ENCODE measurements at places on chromosomes 5 and 9. TPM values are rescaled to one million over a fixed set of nuclear protein-coding genes. Genes with fewer than 3 reads are reported as not detected.
A peak's percentile ranks its signal among the peaks of the same experiment; 100 is the strongest.

Gene SLC6A7
- polyA plus RNA-seq = not detected

- H3K4me1 ChIP-seq = no peaks in the 10 kb centered on the region
- H3K36me3 ChIP-seq = peaks cover 14% of the 10 kb centered on the region
- DNase-seq = no peak
- H3K27me3 ChIP-seq = no peaks in the 10 kb centered on the region
- no peak overlapping the region for H3K27ac ChIP-seq
Observed at GRCh38 chr9:112408275-112408674, 28.4 kb downstream of the HSDL2 start.

Gene ARL14EPL
- polyA plus RNA-seq = not detected

Gene CHD1
- 10.1 TPM for polyA plus RNA-seq

DNA sequence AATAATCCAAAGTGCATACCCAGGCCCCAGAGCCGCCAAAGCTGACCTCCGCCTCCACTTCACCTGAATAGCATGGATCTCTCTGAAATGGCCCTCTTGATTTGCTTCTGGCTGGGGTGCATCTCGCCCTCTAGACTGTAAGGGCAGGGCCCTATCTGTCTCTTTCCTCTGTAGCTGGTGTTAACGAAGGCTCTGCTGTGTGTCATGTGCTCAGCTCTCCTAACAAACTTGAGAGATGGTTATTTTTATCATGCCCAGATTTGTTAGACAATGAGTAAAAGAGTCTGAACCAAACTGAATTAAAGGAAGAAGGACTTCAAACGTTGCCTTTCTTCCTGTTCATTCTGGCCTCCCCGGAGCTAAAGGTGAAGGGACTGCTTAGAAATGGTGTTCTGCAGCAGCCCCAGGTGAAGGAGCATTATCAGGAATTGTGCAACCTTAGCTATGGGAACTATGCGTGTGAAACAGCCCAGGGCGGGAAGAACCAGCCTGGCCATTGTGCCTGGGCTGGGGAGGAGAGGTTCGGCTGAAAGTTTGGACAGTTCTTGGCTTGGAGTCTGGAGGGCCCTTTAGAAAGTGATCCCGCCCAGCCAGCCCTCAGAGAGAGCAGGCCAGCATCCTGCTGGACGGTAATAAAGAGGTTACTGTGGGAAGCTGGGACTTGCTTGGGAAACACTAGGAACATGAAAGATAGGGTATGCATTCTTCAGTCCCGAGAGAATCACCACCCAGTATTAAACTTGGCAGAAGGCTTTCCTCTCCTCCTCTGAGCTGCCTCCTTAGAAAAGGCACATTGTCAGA is 73.5 kb downstream of the WWC1 start:
- no peaks in the 10 kb centered on the region for H3K4me1 ChIP-seq
- H3K36me3 ChIP-seq = no peaks in the 10 kb centered on the region
- no peak overlapping the region for H3K4me3 ChIP-seq
- no peak overlapping the region for H3K27ac ChIP-seq
- no peak for DNase-seq

GRCh38 chr5:133147815-133148567 is 96.2 kb downstream of the HSPA4 start:
- no peak overlapping the region for H3K4me3 ChIP-seq
- peaks cover 8% of the 10 kb centered on the region for H3K27me3 ChIP-seq
- H3K36me3 ChIP-seq = peaks cover 17% of the 10 kb centered on the region
- no peaks in the 10 kb centered on the region for H3K4me1 ChIP-seq
- H3K27ac ChIP-seq = peak overlapping the region; percentile 9
- DNase-seq = no peak

Gene ZNF454
- 0.40 TPM for polyA plus RNA-seq

DNA sequence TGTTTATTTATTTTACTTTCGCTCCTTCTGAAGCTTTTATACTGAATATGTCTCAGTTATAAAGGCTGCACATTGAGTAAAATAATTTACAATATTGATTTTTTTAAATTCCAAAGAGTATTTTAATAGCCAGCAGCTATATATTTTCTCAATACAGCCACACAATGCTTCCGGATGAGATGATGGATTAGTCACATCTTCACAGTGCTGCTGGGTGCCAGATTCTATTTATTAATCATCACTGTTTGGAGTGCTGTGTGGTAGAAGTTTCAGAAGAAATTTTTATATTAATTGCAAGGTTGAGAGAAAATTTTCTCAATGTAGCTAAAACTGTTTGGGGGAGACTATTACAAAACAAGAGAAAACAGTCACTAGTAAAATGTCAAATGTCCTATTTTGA is 989.8 kb downstream of the TLE4 start:
- DNase-seq = no peak
- no peak overlapping the region for H3K4me3 ChIP-seq
- no peaks in the 10 kb centered on the region for H3K27me3 ChIP-seq
- no peaks in the 10 kb centered on the region for H3K4me1 ChIP-seq

Gene MYOZ3
- polyA plus RNA-seq = 0.11 TPM

Gene CKS2
- polyA plus RNA-seq = 30.2 TPM

DNA sequence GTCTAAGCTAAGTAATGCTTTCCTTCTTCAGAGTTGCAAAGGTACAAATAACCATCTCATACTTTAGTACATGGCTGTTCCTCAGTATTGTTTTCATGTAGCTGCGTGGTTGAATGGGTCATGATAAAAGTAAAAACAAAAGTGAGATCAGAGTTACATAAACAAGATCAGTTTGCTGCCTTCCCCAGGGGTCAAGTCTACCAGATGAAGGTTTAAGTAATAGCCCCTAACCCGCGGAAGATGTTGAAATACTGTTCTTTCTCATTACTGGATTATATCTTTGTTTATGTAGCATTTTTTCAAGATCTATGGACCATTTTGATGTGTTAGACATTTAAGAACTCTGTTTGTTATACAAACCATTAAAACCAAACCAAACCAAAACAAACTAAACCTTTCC is 34.1 kb upstream of the ARRDC3 start:
- no peaks in the 10 kb centered on the region for H3K27me3 ChIP-seq
- H3K4me3 ChIP-seq = no peak overlapping the region
- H3K36me3 ChIP-seq = no peaks in the 10 kb centered on the region

DNA sequence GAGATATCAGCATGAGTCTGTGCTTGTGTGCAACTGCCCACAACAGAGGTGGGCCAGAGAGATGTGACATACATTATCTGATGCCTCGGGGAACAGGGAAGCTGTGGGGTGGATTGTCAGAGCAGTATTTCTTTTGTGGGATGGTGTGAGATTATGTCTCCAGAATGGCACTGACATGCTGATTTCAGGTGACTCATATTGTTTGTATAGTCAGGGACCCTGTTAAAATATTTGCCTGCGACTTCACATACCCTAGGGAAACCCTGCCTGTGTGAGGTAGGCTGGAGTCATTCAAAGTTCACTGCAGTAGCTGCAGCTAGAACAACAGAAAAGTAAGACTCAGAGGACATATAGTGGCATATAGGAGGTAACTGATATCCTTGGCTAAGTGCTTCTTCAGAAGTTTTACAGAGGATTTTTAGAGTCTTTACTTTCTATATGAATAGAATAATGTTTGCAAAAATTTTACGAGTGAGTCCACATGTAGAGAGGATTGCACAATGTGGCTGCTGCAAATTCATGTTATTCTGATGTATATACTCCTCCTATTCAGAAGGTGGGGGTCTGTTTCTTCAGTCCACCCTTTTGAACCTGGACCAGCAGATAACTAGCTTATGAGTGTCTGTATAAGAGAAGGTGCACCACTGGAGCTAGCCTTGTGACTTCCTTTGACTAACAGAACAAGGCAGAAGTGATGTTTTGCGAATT is 89.3 kb downstream of the MACIR start:
- H3K36me3 ChIP-seq = no peaks in the 10 kb centered on the region
- no peak overlapping the region for H3K4me3 ChIP-seq
- H3K27me3 ChIP-seq = peaks cover 24% of the 10 kb centered on the region

Gene GFI1B
- 1.4 TPM for polyA plus RNA-seq

DNA sequence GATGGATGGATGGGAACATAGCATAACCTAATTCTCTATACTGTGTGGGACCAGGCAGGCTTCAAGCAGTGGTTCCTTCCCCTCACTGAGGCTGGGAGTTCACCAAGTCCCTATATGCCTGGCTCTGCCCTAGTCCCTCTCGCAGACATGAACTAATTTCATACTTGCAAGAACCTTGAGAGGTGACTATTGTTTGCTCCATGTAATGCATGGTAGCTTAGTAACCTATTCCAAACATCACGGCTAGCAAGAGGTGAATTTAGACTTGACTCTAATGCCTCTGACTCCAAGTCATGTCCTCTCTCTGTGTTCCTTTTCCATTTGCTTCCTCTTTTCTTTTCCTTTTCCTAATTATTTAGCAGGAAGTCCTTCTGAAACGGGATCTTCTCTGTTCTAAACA is 25.9 kb upstream of the ERMP1 start:
- DNase-seq = no peak
- H3K27me3 ChIP-seq = no peaks in the 10 kb centered on the region
- no peaks in the 10 kb centered on the region for H3K4me1 ChIP-seq
- no peak overlapping the region for H3K4me3 ChIP-seq
- H3K36me3 ChIP-seq = peaks cover 8% of the 10 kb centered on the region
- H3K27ac ChIP-seq = no peak overlapping the region

Gene C9orf57
- not detected for polyA plus RNA-seq

GRCh38 chr9:83007521-83008300 is 55.2 kb downstream of the RASEF start:
- peaks cover 22% of the 10 kb centered on the region for H3K4me1 ChIP-seq
- H3K36me3 ChIP-seq = no peaks in the 10 kb centered on the region
- no peak overlapping the region for H3K4me3 ChIP-seq
- H3K27ac ChIP-seq = peak overlapping the region; percentile 10
- no peak for DNase-seq

DNA sequence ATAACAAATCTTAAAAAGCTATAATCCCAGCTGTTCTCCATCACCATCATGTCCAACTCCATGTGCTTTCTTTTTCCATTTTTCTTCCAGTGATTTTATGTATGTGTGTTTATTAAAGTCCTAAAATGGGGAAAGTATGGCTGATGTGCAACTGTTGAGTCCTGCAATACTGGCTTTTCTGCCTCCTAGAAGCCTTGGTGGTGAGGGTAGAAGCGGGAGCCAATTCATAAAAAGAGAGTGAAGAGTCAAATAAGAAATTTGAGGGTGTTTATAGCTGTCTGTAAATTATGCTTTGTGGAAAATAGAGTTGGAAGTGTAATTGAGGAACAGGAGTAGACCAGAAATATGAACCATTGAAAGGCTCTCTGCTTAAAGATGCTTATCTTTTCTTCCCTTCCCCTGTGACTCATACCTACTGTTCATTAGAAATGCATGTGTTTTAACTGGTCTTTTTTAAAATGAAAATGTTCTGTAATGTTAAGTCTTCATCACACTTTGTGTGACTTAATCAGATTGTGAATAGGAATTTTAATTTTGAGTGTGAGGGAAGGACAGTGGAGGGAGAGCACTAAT is 80.1 kb downstream of the ZCCHC7 start:
- peaks cover 68% of the 10 kb centered on the region for H3K4me1 ChIP-seq

GRCh38 chr5:55680353-55680752 is 31.8 kb downstream of the SLC38A9 start:
- no peaks in the 10 kb centered on the region for H3K4me1 ChIP-seq
- H3K36me3 ChIP-seq = no peaks in the 10 kb centered on the region
- DNase-seq = no peak
- no peak overlapping the region for H3K27ac ChIP-seq

- H3K4me1 ChIP-seq = peaks cover 53% of the 10 kb centered on the region
- H3K36me3 ChIP-seq = no peaks in the 10 kb centered on the region
- no peak overlapping the region for H3K4me3 ChIP-seq
- no peak for DNase-seq
- H3K27ac ChIP-seq = peak overlapping the region; percentile 36
Observed at GRCh38 chr9:120893611-120894307, 16.8 kb upstream of the PHF19 start.

Gene SLC36A2
- not detected for polyA plus RNA-seq

Measured in naive B cell (primary cell).